ENCODE measurements at places on chromosomes 1 and 21. TPM values are rescaled to one million over a fixed set of nuclear protein-coding genes. Genes with fewer than 3 reads are reported as not detected.
A peak's percentile ranks its signal among the peaks of the same experiment; 100 is the strongest.

DNA sequence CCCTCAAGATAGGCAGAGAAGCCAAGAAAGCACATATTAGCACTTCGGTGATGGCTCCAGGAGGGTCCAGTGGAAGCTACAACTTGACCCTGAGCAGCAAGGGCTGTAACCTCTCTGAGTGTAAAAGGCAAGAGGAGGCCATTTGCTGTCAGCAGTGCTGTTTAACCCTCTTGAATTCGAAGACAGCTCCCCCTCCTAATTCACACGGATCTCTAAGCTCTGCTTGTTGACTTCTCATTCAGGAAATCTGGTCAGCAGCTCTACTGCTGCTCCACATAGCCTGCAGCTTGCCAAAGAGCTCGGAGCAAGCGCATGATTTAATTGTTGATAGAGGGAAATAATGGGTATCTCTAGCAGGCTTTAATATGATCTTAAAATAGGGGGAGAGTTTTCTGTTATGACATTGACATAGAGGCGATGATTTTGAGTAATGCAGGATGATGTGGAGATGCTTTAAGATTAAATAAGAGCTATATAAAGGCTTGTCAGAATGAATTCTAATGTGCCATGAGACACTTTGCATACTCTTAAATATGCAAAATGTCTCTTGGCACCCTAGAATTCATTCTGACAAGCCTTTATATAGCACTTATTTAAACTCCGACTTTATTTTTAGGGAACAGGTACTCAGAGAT, 79.4 kb upstream of the USH2A start:
- DNase-seq: no peak

DNA sequence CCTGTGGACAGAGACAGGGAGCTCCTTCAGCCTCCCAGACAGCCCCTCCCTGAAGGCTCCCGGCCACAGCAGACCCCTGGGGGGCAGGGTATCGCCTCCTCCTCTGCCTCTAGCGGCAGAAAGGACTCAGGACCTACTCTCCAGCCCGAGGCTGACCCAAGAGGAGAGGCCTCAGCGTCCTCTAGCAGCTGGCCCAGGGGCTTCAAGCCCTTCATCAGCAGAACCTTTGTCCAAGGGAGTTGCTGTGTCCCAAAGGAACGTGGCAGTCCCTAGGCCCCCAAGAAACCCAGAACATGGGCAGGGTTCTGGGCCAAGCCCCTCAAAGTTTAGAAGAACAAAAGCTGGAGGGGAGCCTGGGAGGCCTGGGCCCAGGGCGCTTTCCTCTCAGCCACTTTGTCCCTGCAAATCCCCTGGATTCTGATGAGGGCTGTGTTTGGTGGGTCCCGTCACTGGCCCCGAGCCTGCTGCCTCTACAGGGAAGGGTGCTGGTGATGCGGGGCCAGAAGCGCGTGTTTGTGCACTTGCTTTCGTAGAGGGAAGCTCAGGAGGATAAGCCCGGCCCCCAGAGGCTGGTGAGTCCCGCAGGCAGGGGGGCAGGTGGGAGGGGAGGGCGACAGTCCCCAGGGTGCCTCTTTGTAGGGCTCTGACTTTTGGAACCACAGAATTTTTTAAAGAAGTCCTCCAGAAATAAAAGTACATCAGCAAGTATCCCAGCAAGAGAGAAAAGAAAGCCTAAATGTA, 13.3 kb downstream of the ITGB2 start:
- DNase-seq: no peak

PLEKHN1 gene
- 28.5 TPM for total RNA-seq

DNA sequence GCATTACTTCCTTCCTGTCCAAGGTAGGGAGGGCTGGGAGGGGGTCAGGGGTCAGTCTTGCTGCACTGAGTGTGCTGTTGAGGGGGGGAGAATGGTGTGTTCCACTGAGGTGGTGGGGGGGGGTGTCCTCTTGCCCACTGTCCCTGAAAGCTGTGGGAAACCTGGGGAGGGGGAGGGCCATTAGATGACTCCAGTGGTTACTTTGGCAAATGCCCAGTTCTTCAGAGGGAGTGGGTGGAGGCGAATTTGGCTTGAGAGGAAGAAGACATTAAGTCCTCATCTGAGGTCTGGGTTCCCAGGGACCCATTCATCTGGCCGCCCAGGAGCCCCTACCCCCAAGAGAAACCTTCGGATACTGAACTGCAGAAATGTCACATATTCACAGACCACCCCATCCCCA, 36.2 kb downstream of the MEF2D start:
- no peak for DNase-seq

DNA sequence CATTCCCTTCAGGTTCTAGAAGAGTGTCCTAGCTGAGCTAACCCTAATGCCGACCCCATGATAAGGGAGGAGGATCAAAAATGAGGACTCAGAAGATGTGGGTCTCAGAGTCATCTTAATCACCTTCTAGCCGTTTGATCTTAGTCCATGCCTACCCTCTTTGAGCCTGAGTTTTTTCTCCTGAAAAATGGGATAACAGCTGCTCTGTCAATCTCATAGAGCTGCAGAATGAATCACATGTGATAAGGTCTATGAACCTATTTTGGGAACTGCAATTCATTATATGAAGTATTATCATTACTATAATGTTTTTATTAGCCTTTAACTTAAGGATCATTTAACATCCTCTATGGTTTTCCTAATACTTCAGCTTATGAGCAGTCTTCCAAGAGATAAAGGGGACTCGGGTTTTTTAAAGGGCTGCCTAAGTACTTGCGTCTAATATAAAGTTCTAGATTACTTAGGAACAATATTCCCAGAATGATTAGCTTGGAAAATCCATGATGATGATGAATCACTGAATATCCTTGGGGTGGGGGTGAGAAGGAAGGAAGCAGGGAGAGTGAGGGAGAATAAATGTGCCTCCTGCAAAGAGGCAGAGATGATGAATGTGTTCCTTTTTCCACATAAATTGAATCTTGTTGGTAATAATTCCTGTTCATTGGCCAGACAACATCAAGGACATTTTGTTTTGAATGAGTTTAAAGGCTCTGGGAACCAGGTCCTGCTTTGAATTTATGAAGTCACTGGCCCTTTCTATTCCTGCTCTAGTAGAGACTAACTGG, 66.8 kb downstream of the COLGALT2 start:
- DNase-seq: no peak

DNA sequence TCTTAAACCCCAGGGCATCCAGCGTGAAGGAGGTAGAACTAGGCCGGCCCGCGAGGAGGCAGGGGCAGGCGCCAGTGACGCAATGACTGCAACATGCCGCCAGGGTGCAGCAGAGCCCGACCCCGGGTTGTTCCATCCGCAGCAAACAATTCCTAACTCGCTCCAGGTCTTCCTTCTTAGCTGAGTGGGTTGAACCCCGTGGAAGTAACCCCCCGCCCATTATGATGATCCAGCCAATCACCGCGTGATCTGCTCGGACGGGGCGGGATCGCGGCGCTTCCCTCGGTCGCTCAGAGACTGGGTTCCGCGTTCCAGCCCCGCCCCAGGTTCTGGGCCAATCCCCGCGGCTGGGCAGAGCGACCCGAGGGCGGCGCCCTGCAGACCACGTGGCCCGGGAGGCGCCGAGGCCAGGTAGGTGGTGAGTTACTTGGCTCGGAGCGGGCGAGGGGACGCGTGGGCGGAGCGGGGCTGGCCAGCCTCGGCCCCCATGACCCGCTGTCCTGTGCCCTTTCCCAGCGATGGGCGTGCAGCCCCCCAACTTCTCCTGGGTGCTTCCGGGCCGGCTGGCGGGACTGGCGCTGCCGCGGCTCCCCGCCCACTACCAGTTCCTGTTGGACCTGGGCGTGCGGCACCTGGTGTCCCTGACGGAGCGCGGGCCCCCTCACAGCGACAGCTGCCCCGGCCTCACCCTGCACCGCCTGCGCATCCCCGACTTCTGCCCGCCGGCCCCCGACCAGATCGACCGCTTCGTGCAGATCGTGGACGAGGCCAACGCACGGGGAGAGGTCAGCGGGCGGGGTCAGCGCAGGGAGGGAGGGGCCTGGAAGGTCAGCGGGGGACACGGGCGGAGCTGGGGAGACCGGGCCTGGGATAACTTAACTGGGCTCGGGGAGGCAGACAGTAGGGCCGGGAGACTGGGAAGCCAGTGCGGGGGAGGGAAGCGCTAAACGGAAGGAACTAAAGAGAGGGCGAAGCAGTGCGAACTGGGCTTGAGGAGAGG, at the start of gene DUSP23:
TSS of gene DUSP23 (plus strand) at position 380 of the 1,000 bp plus-strand sequence. CDS start at position 519, 139 bp downstream.
- peak; percentile 99 for DNase-seq
